ENCODE measurements at places on chromosomes 12 and 14. TPM values are rescaled to one million over a fixed set of nuclear protein-coding genes. Genes with fewer than 3 reads are reported as not detected.

PRH2 gene
- not detected for total RNA-seq

- no peak for DNase-seq
Measured at GRCh38 chr12:16389594-16389993, 42.1 kb downstream of the MGST1 start.

- DNase-seq = no peak
Measured at GRCh38 chr12:74988156-74988555, 221.5 kb downstream of the KCNC2 start.

DNA sequence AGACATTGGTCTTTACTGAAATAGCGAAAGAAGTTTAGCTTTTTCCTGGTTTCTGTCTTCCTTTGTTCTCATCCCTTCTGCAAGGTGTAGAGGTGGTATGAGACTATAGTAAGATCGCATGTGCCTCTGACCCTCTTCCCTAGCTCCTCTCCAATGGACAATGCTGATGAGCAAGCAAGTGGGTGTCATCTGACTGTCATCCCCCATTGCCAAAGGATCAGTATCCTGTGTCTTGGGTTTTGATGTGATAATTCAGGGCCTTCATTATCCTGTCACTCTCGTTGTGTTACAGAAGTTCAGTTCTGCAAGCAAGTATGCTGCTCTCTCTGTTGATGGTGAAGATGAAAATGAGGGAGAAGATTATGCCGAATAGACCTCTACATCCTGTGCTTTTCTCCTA, 10.0 kb upstream of the TNS2 start:
- DNase-seq = no peak

GRCh38 chr12:49894751-49895148, 8.9 kb downstream of the FAIM2 start:
- no peak for DNase-seq

DNA sequence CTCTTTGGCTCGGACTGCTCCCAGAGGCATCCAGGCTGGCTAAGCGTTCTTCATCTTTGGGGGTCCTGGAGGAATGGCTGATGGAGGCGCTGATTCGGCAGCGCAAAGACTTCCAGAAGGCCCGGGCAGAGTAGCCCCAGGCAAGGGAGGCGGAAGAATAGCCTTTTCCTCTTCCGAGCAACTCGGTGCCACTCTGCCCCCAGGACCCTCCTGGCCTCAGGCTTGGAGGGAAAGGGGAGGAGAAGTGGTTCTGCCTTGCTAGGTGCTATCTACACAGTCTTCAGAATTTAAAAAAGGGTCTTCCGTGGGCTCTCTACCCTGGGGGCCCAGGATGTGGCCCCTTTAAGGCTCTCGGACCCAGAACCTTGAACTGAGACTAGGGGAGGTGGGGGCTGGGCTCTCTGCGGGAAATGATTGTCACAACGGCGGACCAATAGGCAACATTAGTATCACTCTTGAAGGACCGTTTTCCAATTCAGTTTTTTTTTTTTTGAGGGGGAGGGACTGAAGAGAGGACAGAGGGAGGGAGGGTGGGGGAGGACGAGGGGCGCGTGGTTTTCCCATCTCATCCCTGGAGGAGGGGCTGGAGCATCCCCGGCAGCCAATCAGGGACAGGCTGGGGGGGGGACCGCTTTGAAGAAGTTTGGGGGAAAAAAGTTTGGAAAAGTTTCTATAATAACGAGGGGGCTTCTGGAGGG, at the start of gene NFATC4:
TSS of gene NFATC4 (plus strand) at position 671 of the 698 bp plus-strand sequence. CDS start 157 bp downstream, outside the sequence.
- DNase-seq = peak; percentile 43

- peak; percentile 81 for DNase-seq
Measured at GRCh38 chr12:57175428-57176138, 28.2 kb upstream of the LRP1-AS start.

DNA sequence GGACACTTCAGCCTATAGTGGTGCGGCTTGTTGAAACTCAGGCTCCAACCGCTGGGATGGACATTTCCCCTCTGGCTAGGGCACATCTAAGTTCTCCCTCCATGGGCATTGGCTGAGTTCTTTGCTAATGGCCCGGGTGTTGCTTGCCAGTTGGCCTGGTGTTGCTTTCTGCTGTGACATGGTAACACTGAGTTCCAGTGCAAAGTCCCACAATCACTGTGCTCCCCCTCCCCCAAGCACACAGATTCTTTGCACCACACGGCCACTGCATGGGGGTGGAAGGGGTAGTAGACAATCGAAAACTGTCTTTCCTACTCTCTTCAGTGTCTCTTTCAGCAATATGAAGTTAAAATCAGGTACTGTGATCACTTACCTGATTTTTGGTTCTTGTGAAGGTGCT, 308.2 kb downstream of the FUT8 start:
- no peak for DNase-seq

DNA sequence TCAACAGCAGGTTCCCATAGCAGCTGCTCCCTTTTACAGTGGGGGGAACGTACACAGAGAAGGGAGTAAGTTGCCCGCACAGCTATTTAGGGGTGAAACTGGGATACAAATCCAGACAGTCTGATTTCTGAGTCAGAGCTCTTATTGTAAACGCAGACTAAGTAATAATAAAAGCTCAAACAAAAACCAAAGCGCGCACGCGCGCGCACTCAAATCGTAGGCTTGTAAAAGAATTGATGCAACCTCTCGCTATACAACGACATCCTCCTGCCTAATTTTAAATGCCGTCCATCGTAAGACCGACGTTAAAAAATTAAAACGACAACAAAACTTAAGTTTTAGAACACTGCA, 747 bp upstream of the DACT1 start:
- peak; percentile 74 for DNase-seq

- DNase-seq = no peak
Measured at GRCh38 chr14:95419569-95419968, 96.9 kb downstream of the SYNE3 start.

NAB2 gene
- 48.6 TPM for total RNA-seq

- DNase-seq = no peak
Measured at GRCh38 chr12:59118356-59118755, 198.1 kb upstream of the LRIG3 start.

- no peak for DNase-seq
Measured at GRCh38 chr14:89131004-89131750, 285.9 kb downstream of the FOXN3 start.

SELPLG gene
- 31.0 TPM for total RNA-seq

FAM181A gene
- total RNA-seq = not detected

TEX52 gene
- total RNA-seq = not detected

DNA sequence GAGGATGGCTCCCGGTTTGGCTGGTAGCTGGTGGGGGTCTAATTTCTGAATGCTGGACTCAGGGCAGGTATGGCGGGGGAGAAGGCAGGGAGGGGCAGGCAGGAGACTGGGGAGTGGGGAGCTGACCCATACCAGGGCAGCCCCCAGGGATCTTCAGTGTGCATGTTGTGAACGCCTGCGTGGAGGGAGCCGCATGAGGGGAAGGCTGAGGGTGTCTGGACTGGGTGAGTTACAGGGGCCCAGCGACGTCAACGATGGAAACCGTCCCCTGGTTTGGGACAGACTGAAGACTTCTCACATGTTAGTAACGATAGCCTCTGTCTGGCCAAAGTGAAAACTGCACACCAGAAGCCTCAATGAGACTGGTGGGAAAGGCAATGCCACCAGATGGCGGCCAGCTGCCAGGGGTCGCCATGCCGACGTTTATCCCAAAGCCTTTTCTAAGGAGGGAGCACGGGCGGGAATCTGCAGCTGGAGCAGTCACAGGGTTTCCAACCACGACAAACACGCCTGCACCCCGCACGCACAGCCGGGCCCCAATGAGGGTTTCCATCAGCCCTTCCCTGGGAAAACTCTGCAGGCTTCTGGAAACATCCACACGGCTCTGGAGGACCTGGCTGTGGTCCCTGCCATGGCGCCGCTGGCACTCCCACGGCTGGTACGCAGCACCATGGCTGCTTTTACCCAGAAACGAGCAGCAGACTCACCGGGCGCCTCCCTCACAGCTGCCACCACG, 14.0 kb downstream of the PGAM5 start:
- DNase-seq = no peak

RNASE11 gene
- not detected for total RNA-seq

- no peak for DNase-seq
Measured at GRCh38 chr14:61838661-61839245, 76.5 kb downstream of the SNAPC1 start.

DNA sequence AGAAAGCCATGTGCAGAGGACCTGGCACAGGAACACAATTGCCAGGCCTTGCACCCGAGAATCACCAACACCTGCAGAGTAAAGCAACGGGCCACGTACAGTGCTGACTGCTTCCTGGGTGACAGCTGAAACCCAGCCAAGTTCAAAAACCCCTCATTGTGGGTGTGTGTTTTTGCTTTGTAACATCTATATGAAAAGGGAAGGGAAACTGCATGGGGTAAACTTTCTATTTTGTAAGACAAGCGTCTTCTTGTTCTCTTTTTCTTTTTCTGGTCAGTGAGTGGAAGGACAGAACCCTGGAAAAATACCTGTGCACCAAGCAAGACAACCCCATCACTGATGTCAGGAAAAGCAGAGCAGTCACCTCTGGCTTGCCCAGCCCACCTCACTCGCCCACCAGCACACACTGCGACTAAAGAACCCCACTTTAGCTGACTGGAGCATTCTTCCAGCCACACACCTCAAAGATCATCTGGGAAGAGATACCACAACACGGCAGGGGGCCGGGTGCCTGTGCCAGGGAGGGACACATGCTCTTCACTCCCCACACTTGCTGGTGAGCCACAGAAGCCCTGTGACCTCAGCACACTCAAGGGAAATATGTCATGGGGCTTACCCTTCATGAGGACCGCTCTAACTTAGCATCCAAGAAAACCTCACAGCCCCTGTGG, 172.3 kb downstream of the NDUFA12 start:
- DNase-seq = peak; percentile 58

GLS2 gene
- total RNA-seq = 8.7 TPM

DNA sequence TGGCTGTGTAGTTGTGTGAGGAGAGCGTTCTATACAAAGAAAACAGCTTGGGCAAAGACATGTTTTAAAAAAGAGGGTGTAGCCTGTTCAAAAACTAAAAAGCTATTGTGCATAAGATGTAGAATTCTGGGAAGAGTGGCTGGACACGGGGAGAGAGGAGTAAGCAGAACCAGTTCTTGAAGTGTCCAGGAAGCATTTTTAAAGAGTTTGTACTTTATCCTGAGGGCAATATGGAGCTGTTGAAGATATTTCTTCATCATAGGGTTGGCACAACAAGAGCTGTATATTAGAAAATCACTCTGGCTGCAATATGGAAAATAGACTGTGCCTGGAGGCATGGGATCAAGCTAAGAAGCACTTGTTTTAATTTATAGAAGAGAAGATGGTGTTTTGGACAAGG, 458.9 kb upstream of the LMO3 start:
- DNase-seq = no peak

RND1 gene
- 2.2 TPM for total RNA-seq

FNTB gene
- total RNA-seq = 24.9 TPM

DNA sequence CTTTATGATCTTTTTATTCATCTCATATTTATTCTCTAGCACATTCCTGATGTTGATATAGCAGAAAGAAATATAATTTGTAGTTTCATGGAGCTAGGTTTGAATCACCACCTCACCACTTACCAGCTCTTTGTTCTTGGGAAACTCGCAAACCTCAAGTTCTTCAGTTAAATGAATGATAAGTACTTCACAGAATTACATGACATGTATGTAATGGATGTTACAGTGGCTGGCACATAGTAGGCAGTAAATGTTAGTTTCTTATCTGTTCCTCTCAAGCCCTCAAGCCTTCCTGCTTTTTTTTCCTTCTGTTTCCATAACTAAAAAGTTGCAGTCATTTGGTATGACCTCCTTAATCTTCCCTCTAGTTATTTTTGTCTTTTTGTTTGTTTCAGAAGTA, 54.9 kb downstream of the SPATS2 start:
- DNase-seq = no peak

DNA sequence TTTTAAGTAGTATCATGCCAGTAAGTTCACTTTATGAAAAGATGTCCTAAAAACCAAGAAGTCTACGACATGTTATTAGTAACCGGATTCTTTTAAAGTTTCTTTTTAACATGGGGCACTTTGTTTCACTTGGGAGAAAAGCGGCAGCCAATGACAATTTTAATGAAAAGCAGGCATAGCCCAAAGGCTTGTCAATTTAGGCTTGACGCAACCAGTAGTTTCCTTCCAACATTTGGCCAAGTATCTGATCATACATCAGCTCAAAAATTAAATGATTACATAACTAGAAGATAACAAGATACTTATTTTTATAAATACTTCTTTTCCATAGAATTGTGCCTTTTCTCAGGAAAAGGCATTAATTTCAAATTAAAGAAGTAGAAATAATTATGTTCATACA, 112.8 kb downstream of the TXNDC16 start:
- no peak for DNase-seq

GRCh38 chr12:81800298-81801148, 41.4 kb upstream of the PPFIA2 start:
- DNase-seq = no peak

DNA sequence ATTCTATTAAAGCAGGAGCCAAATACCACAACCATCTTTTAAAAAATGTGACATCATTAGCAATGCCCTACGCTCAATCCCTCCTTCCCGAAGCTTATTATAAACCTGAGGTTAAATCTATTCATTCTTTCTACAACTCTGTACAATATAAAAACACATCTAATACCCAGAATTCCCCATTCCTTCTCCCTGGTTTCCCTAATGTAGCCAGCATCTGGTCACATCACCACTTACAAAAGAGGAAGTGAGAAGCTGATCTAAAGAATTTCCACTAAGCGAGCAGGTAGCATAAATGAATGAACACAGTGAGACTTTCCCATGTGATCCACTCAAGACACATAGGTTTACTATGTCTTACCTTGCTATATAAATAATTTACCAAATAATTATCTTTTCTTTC, 90.4 kb downstream of the LRP6 start:
- DNase-seq = no peak

GALNT4 gene
- total RNA-seq = 3.0 TPM

DNA sequence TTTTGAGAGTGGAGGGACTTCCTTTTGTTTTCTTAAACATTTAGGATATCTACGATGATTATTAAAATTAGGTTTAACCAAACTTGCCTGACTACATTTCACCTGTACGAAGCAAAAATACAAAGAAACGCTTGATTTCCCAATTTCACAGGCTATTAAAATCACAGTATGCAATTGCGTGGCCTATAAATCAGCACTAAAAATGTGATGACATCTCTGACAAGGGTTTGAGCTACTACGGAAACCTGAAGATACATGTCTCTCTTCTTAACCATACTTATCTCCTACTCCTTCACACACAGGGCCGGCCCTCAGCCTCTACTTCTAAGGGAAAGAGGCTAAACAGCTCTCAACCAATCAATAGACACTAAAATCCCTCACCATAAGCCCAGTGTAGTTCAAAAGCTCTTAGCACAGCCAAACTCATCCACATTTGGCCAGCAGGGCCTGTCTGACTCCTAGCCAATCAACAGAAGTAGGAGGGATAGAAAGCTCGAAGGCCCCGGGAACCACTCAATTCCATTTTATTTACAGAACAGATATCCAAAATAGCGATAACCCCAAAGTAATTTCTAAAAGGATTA, 137.3 kb downstream of the FOXN3 start:
- no peak for DNase-seq

GRCh38 chr12:38890102-38890855, 15.1 kb downstream of the CPNE8 start:
- no peak for DNase-seq

POLE gene
- total RNA-seq = 121 TPM
